ENCODE measurements at places on chromosomes 1 and 21. TPM values are rescaled to one million over a fixed set of nuclear protein-coding genes. Genes with fewer than 3 reads are reported as not detected.
A peak's percentile ranks its signal among the peaks of the same experiment; 100 is the strongest.

Gene TMEM125
- not detected for total RNA-seq

Gene OR2L2
- 0.07 TPM for total RNA-seq

Gene KCNA3
- not detected for total RNA-seq

Gene MEX3A
- 12.7 TPM for total RNA-seq

Gene VHLL
- total RNA-seq: not detected

GRCh38 chr1:179860652-179861051 lies 17.0 kb downstream of the TOR1AIP2 start:
- no peaks in the 10 kb centered on the region for H3K27me3 ChIP-seq
- no peak overlapping the region for H3K4me3 ChIP-seq
- H3K4me1 ChIP-seq: no peaks in the 10 kb centered on the region
- DNase-seq: no peak

- H3K27ac ChIP-seq: peak overlapping the region; percentile 98
- DNase-seq: peak; percentile 67
- H3K4me1 ChIP-seq: peaks cover 67% of the 10 kb centered on the region
- H3K4me3 ChIP-seq: no peak overlapping the region
These were observed 43.2 kb upstream of the POFUT2 start for GRCh38 chr21:45330851-45331261.

GRCh38 chr1:40853885-40854170 lies 8.3 kb downstream of the CITED4 start:
- no peak overlapping the region for H3K4me3 ChIP-seq
- no peak overlapping the region for H3K27ac ChIP-seq
- no peak for DNase-seq
- H3K27me3 ChIP-seq: no peaks in the 10 kb centered on the region

GRCh38 chr1:245098924-245099323 lies 55.9 kb upstream of the KIF26B start:
- no peak for DNase-seq
- H3K36me3 ChIP-seq: no peaks in the 10 kb centered on the region
- peaks cover 10% of the 10 kb centered on the region for H3K4me1 ChIP-seq
- no peaks in the 10 kb centered on the region for H3K27me3 ChIP-seq
- no peak overlapping the region for H3K27ac ChIP-seq

- peak overlapping the region; percentile 74 for H3K4me3 ChIP-seq
- peaks cover 20% of the 10 kb centered on the region for H3K4me1 ChIP-seq
- no peak overlapping the region for H3K27ac ChIP-seq
- no peaks in the 10 kb centered on the region for H3K36me3 ChIP-seq
- peaks cover 72% of the 10 kb centered on the region for H3K27me3 ChIP-seq
These were observed 1.7 kb downstream of the TRABD2B start for GRCh38 chr1:47995306-47996050.

- no peaks in the 10 kb centered on the region for H3K27me3 ChIP-seq
- H3K36me3 ChIP-seq: no peaks in the 10 kb centered on the region
- DNase-seq: no peak
- H3K27ac ChIP-seq: peak overlapping the region; percentile 37
- peaks cover 14% of the 10 kb centered on the region for H3K4me1 ChIP-seq
These were observed 149.8 kb downstream of the PTPRC start for GRCh38 chr1:198788561-198789064.

DNA sequence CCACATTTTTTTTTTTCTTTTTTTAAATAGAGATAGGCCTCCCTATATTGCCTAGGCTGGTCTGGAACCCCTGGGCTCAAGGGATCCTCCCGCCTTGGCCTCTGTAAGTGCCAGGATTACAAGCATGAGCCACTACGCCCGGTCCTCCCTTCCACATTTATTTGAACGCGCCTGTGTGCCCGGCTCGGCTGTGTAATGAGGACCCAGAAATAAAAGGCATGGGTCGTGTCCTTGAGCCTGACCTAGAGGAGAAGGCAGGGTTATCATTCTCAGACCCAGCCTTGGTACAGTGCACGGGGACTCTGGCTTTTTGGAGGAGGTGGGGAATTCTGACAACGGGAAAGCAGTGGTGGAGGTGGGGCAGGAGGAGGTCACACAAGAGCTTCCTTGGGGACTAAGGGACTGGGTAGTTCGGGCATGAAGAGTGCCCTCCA lies 841 bp downstream of the CENPF start:
- DNase-seq: no peak
- H3K4me3 ChIP-seq: peak overlapping the region; percentile 89
- no peaks in the 10 kb centered on the region for H3K36me3 ChIP-seq
- peak overlapping the region; percentile 83 for H3K27ac ChIP-seq
- H3K4me1 ChIP-seq: peaks cover 21% of the 10 kb centered on the region

- H3K4me3 ChIP-seq: peak overlapping the region; percentile 85
- H3K27me3 ChIP-seq: no peaks in the 10 kb centered on the region
- DNase-seq: no peak
- peaks cover 13% of the 10 kb centered on the region for H3K36me3 ChIP-seq
- peak overlapping the region; percentile 95 for H3K27ac ChIP-seq
These were observed 548 bp upstream of the CDC20 start for GRCh38 chr1:43358121-43358745.

GRCh38 chr1:94544706-94545490 lies 3.3 kb upstream of the F3 start:
- H3K4me3 ChIP-seq: no peak overlapping the region
- H3K36me3 ChIP-seq: no peaks in the 10 kb centered on the region
- no peaks in the 10 kb centered on the region for H3K27me3 ChIP-seq
- peaks cover 45% of the 10 kb centered on the region for H3K4me1 ChIP-seq
- no peak for DNase-seq

GRCh38 chr1:25066256-25066655 lies 136.2 kb upstream of the RUNX3 start:
- no peak overlapping the region for H3K4me3 ChIP-seq
- H3K36me3 ChIP-seq: no peaks in the 10 kb centered on the region
- DNase-seq: peak; percentile 54
- H3K4me1 ChIP-seq: peaks cover 9% of the 10 kb centered on the region
- no peak overlapping the region for H3K27ac ChIP-seq
- H3K27me3 ChIP-seq: peaks cover 12% of the 10 kb centered on the region

DNA sequence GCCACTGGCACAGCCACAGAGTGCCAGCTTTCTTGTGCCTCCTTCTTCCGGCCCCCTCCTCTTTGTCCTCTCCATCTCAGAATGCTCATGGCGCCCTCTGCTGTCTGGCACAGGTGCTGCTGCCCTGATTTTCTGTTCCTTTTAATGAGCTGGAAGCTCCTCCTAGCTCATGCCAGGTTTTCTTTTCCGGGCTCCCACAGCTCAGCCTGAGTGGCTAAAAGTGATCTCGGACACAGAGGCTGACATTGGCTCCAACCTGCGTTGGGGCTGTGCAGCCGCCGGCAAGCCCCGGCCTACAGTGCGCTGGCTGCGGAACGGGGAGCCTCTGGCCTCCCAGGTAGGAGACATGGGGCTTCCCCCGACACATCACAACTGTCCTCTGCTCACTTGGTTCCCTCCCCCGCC lies 18.7 kb downstream of the CNTN2 start:
- no peaks in the 10 kb centered on the region for H3K4me1 ChIP-seq
- peak; percentile 74 for DNase-seq
- H3K27me3 ChIP-seq: peaks cover 10% of the 10 kb centered on the region
- H3K36me3 ChIP-seq: no peaks in the 10 kb centered on the region

- H3K4me3 ChIP-seq: no peak overlapping the region
- H3K27ac ChIP-seq: no peak overlapping the region
- H3K27me3 ChIP-seq: peaks cover 8% of the 10 kb centered on the region
- H3K36me3 ChIP-seq: no peaks in the 10 kb centered on the region
- H3K4me1 ChIP-seq: no peaks in the 10 kb centered on the region
These were observed 228.2 kb downstream of the GRIK3 start for GRCh38 chr1:36805979-36806640.
